ENCODE measurements at places on chromosomes 16 and 17. TPM values are rescaled to one million over a fixed set of nuclear protein-coding genes. Genes with fewer than 3 reads are reported as not detected.

DNA sequence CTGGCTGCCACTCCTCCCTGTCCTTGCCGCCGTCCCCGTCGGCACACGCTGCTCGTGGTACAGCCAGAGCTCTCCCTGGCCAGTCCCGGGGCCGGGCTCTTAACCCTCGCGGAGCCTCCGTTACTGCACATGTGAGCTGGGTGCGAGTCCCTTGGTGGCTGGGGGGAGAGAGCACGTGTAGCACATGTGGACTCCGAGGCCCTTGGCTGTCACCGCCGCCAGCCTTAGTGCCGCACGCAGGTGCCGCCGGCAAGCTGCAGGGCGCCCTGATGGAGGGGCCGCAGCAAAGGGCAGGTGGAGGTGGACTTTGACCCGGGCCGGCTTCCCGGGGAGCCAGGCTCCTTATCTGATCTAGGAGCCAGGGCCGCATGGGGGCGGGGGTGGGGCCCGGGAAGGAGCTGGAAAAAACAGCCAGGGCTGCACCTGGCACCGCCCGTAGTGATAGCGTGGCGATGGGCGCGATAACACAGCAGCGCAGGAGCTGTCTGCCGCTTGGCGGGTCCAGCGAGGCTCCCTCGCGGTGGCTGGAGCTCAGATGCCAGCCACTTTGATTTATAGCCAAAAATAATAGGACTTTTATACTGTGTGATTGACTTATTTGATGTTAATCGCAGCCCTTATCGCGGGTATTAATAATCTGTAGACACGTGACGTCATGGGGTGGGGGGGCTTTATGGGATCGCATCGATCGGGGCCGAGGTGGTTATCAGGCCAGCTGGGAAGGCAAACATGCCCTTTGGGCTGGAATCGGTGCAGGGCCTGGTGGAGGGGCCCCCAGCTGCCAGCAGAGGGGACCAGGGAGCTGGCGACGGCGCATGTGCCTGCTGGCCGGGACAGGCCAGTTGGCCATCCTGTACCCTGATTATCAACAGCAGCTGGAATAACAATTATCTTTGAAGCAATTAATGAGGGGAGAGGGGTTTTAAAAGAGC lies 35.1 kb downstream of the ZFPM1 start:
- no peak for DNase-seq

- no peak for DNase-seq
Measured at GRCh38 chr17:14359163-14360020, 58.5 kb downstream of the HS3ST3B1 start.

GRCh38 chr16:50718761-50719400 lies 23.0 kb upstream of the CYLD start:
- DNase-seq = no peak

DNA sequence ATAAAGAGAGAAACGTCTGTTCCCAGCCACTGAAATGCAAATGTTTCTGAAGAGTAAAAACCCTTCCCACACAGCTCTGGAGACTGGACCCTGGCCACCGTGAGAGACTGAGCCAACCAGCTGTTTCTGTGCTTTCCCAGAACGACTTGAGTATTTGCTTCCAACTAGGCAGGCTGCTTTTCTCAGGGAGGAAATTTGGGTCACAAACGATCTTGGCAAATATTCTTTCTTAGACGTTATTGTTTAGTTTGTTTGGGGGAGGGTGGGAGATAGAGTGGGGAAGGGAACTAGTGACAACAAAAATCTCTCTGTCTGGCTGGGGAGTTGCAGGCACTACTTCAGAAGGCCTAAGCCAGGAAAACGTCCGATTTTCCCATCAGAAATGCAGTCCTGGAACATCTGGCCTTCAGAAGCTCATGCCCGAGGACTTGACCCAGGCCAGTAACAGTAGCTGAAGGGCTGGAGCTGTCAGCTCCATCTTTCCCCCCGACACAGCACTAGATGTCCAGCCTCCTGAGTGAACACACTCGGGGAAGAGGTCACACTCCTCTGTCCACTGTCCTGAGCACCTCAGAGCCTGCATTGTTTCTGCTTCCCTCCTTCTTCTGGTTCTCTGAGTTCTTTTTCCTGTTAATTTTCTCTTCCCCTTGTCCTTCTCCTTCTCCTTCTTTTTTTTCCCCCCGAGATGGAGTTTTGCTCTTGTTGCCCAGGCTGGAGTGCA lies 4.0 kb downstream of the CCDC92B start:
- DNase-seq = peak; percentile 44

DNA sequence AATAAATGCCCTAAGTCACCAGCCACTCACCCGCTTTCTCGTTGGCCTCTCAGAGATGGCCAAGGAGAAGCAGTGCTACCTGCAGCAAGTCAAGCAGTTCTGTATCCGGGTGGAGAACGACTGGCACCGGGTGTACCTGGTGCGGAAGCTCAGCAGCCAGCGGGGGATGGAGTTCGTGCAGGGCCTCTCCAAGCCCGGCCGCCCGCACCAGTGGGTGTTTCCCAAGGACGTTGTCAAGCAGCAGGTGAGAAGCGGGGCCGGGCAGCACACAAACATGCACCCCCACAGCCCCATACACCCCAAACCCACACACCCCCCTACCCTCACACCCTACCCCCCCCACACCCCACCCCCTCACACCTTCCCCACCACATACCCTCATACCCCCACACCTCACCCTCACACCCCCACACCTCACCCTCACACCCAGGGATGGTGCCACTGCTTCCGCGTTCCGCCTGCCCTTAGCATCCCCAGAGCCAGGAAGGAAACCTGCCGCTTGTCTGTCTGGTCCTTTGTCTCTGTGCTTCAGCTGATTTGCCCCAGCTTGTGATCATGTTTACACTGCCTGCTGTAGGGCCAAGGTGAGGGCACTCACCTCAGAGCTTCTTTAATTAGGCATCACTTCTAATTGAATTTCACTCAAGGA lies 41.9 kb upstream of the ENDOV start:
- no peak for DNase-seq

DNA sequence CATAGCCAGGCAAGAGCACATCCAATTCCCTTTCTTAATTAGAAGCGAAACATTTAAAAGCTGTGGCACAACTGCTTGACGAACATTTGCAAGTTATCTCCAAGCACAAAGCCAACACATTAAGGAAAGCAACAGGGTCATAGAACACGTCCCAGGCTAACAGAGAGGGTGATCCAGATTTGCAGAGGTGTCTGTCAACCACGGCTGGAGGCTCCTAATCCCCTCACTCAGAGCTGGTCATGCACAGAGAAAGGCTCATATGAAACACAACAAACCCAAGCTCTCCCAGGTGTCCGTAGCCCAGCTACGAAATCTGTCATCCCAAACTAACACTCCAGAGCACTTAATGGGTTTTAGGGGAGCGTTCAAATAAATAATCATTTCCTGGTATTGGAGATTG lies 276.1 kb downstream of the SLC39A11 start:
- DNase-seq = no peak

DNA sequence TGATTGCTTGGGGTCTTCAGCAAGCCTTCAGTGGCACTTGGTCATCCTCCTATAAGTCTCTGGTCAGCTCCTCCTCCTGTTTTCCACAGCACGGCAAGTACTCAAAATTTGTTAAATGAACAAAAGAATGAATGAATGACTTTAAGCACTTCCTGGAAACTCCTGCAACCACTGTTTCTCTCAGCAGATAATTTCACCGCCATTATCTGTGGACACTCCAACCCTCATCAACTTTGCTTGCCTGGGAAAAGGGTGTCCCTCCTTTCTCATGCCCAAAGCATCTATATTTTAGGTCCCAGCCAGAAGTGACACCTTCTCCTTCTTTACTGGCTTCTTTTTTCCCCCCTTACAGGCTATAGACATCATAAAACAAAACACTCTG lies 4.4 kb downstream of the PROCA1 start:
- no peak for DNase-seq

DNA sequence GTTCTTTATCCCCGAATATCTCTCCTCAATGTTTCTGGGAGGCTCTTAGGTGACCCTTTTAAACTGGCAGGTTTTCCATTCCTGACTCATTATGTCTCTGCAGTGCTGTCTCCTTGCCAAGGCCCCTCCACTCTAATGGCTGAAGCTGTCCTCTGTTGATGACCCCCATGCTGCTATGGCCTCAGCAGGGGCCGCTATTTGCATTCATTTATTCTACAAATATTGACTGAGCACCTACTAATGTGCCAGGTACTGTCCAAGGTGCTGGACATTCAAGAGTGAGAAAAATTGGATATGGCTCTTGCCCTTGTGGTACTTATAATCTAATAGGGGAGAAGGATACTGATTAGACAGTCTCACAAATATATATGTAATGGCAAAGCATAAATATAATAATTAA lies 55.4 kb downstream of the GP2 start:
- DNase-seq = no peak

DNA sequence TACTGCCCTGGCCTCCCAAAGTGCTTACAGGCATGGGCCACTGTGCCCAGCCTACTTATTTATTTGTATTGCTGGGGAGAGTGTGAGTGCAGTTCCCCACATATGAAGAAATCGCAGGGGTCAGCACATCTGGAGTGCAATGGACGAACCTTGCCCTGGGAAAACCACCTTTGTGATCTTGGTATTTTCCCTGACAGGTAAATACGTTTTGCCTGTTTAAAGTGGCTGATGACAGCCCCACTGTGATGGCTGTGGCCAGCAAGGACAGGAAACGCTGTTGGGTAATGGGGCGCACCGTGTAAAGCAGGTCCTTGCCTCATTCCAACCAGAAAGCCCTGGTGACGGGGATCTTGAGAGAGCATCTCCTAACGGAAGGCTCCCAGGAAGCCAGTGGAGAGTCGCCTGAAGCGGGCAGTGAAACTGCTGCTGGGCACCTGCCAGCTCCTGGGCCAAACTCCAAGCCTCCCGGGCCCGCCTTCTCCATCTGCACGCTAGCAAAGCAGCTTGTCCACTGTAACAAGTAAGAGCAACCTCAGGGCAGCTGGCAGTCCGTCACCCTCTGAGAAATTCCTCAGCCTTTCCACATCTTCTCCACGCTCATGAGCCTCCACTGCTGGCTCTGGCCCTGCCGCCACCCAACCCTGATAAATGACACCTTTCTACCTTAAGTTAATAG lies 17.5 kb downstream of the EMC8 start:
- no peak for DNase-seq

- DNase-seq = no peak
Measured at GRCh38 chr16:80279656-80280055, 261.1 kb upstream of the DYNLRB2 start.

DNA sequence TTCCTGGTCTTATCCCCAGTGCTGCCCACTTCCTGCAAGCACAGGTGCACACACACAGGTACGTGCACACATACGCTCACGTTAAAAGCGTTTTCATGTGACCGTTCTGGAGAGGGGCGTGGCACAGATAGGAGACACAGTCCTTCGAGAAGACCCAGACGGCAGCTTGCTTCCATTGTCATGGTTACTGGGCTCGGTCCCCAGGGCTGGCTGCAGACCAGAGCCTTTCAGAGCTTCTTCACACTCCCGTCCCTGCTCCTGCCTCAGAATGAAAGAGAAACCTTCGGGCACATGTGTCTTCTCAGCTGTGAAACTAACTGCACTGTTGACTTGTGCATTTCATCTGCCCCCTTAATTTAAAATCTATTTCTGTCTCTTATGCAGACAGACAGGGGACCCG lies 154.2 kb downstream of the PITPNC1 start:
- DNase-seq = no peak

GRCh38 chr17:63961355-63962212 lies 11.1 kb downstream of the SCN4A start:
- DNase-seq = peak; percentile 79

GRCh38 chr16:30875871-30876801 lies 17.7 kb downstream of the BCL7C start:
- no peak for DNase-seq

GRCh38 chr16:48820379-48820778 lies 210.4 kb upstream of the N4BP1 start:
- no peak for DNase-seq

DNA sequence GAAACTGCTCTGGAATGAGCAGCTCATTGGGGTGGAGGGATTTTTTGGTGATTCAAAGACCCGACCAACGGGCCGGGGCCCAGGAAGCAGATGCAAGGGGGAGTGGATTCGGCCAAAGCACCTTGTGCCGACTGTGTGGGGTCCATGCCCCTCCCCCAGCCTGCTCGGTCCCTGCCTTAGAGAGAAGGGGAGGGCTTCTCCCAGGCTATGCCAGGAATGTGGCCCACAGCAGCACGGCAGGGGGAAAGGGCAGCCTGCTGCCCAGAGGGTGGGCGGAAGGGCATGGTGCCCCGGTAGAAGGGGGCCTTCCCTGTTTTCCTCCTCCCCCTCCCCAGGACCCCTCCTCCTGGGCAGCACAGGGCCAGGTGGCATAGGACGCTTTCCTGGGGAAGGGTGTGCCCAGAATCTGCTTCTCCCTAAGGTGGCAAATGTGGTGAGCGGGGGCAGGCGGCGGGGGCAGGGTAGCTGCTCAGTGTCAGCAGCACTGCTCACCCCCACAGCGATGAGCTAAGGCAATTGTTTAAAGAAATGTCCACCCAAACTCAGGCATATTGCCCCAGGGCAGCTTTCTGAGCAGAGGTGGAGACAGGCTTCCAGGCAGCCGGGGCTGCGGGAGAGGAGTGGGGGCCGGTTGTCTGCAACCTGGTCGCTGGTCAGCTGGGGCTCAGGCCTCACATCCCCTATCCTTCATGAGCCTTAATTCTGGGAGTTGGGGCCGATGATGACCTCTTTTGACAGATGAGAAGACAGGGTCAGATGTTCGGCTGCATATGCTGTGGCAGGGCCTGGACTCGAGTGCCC lies 33.9 kb upstream of the MLKL start:
- DNase-seq = no peak

DNA sequence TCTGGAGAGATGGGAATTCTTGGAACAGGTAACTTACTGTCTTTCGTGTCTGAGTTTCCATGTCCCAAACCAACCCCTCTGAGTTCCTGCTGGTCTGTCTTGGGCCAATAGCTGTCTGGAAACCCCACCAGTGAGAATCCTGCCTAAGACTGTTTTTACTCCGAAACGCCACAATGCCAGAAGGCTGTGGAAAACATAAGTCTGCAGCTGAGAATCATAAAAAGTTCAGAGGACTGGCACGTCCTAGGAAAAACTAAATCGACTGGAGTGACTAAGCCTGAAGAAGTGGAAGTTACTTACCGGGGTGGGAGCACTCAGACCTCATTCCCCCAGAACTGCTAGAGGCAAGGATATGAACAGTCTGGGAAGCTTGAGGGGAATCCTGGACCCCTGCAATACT lies 13.3 kb downstream of the LRRC75A start:
- no peak for DNase-seq

DNA sequence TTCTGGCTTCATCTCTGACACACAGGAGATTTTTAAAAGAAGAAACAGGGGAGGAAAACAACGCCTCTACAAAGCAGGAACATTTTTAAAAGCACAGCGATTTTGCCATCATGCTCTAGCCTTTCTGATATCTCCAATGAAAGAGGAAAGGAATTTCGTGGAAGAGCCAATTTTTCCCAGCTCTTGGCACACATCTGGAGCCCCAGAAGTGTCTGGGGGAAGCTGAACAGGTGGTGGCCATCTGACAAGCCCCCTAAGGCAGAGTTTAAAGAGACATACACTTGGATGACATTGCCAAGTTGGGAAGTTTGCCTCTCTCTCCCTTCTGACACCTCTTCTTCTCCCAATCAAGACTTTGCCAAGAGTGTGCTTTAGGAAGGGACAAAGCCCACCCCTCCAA lies 82.1 kb downstream of the CCT6B start:
- no peak for DNase-seq

The ACE gene
- not detected for total RNA-seq

The NPTX1 gene
- total RNA-seq = 0.29 TPM

The CCL16 gene
- not detected for total RNA-seq

The KRT15 gene
- total RNA-seq = 0.13 TPM
